Activated CD4-positive, alpha-beta memory T cell treated with anti-CD3 and anti-CD28 coated beads, Interleukin-2, amount 10 ng/mL, durations not matched to agents 7 days and 5 days (primary cell): ENCODE measurements at places on chromosomes 6 and 20. TPM values are rescaled to one million over a fixed set of nuclear protein-coding genes. Genes with fewer than 3 reads are reported as not detected.

DNA sequence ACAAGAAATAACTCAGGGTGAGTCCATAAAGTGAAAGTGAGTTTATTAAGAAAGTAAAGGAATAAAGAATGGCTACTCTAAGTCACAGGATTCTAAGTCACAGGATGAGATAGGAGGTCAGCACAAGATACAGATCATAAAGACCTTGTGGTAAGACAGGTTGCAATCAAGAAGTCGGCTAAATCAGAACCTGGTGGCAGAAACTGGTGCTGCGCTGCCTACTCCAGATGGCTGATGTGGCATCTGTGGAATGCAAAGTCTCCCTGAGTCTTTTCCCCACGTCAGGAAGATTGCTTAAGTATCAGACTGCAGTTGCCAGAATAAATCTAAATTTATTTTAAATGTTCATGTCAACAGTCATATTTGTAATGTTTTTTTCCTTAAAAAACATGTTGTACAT lies 10.7 kb upstream of the KCNK15 start:
- no peaks in the 10 kb centered on the region for H3K27me3 ChIP-seq
- no peak overlapping the region for H3K27ac ChIP-seq
- DNase-seq: no peak
- H3K36me3 ChIP-seq: peaks cover 10% of the 10 kb centered on the region
- no peak overlapping the region for H3K4me3 ChIP-seq

DNA sequence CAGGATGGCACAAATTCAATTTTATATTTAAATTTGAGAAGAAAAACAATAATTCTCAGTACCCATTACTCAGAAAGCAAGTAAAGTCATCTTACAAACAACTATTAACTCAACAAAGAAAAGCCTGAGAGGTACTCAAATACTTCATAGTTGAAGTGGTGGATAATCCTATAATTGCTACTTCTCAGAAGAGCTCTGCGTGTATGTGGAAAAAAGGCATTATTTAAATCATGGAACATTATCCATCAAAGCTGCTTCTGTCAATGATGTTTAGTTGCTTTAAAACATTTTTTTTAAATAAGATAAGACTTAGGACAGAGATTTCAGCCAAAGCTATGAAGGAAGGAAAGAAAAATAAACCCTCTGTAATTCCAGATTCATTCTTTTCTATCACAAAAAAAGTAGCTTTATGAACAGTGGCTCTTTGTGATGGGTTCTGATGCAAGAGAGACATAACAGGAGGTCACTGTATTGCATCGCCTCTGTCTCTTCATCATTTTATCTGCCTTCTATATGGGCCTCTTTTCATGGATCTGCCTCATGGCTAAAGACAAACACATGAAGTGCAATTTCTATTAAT lies 367.9 kb upstream of the SLC35B3 start:
- no peak for DNase-seq
- no peaks in the 10 kb centered on the region for H3K36me3 ChIP-seq
- no peak overlapping the region for H3K27ac ChIP-seq
- no peaks in the 10 kb centered on the region for H3K27me3 ChIP-seq
- no peak overlapping the region for H3K4me3 ChIP-seq

- no peaks in the 10 kb centered on the region for H3K36me3 ChIP-seq
- no peak for DNase-seq
- H3K27me3 ChIP-seq: peaks cover 3% of the 10 kb centered on the region
- H3K27ac ChIP-seq: peak overlapping the region; percentile 30
Measured at GRCh38 chr6:3370361-3371221, 86.3 kb downstream of the SLC22A23 start.

GRCh38 chr6:149834513-149835481 lies 29.4 kb downstream of the LRP11 start:
- peaks cover 1% of the 10 kb centered on the region for H3K4me1 ChIP-seq
- H3K4me3 ChIP-seq: no peak overlapping the region
- H3K27me3 ChIP-seq: peaks cover 2% of the 10 kb centered on the region

- no peaks in the 10 kb centered on the region for H3K4me1 ChIP-seq
- H3K4me3 ChIP-seq: no peak overlapping the region
- DNase-seq: no peak
Measured at GRCh38 chr20:39619271-39619785, 657.2 kb downstream of the DHX35 start.

- H3K4me3 ChIP-seq: no peak overlapping the region
- no peak overlapping the region for H3K27ac ChIP-seq
- peaks cover 10% of the 10 kb centered on the region for H3K4me1 ChIP-seq
- H3K36me3 ChIP-seq: no peaks in the 10 kb centered on the region
- H3K27me3 ChIP-seq: peaks cover 14% of the 10 kb centered on the region
Measured at GRCh38 chr6:11155589-11155988, 44.1 kb upstream of the ERVFRD-1 start.

DNA sequence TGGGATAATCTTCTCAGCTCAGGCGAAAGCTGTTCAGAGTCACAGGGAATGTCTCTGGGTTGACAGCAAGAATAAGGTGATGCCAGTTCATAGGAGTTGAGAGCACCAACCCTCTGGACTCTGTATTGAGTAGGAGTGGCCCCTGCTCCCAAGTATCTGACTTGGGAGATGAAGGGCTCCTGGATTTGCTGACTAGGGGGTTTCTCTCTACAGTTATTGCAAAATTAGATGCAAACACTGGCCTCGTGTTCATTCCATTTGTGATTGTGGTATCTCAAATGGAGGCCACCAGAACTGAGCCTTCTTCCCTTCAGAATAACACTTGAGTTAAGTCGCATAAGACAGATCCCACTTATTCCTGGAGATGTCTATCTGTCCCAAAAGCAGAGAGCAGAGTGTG lies 135.7 kb downstream of the PDE7B start:
- H3K27me3 ChIP-seq: peaks cover 3% of the 10 kb centered on the region
- no peaks in the 10 kb centered on the region for H3K4me1 ChIP-seq
- DNase-seq: no peak
- no peak overlapping the region for H3K27ac ChIP-seq

The SLC35F1 gene
- 0.05 TPM for total RNA-seq
